CD4-positive, CD25-positive, alpha-beta regulatory T cell (primary cell): ENCODE measurements at places on chromosomes 2 and 18. TPM values are rescaled to one million over a fixed set of nuclear protein-coding genes. Genes with fewer than 3 reads are reported as not detected.

The CD8A gene
- not detected for total RNA-seq

The CFAP221 gene
- not detected for total RNA-seq

The PAPOLG gene
- 23.0 TPM for total RNA-seq

The SERPINB13 gene
- total RNA-seq: not detected

The RBBP8 gene
- 8.6 TPM for total RNA-seq

The PLB1 gene
- total RNA-seq: 2.0 TPM

The DLGAP1 gene
- 5.4 TPM for total RNA-seq

The SLC25A52 gene
- not detected for total RNA-seq

The SP110 gene
- total RNA-seq: 118 TPM

The L3MBTL4 gene
- 2.1 TPM for total RNA-seq

The SERPINB2 gene
- not detected for total RNA-seq

The NUP35 gene
- total RNA-seq: 11.9 TPM

The IL18RAP gene
- 0.44 TPM for total RNA-seq
